ENCODE measurements at places on chromosomes 7 and 10.

GRCh38 chr10:121570315-121570714 is 27.9 kb downstream of the FGFR2 start:
- no peak for DNase-seq

- no peak for DNase-seq
Observed at GRCh38 chr10:93821051-93821772, 63.5 kb downstream of the LGI1 start.

DNA sequence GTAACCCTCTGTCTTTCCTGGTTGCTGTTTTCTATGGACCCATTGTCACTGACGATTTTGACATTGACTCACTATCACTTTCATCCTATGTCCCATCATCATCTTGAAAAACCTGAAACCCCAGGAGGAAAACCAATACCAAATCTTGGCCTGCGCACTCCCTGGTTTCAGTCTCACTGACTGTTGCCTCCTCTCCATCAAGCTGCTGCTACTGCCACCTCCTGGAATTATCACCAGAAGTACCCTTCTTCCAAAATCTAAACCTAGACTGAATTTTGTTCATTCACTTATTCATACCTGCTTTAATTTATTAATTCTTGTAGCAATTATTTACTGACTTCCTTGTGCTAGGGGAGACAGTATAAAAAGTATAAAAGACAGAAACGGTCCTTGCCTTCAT is 44.5 kb upstream of the ACBD5 start:
- DNase-seq = no peak

DNA sequence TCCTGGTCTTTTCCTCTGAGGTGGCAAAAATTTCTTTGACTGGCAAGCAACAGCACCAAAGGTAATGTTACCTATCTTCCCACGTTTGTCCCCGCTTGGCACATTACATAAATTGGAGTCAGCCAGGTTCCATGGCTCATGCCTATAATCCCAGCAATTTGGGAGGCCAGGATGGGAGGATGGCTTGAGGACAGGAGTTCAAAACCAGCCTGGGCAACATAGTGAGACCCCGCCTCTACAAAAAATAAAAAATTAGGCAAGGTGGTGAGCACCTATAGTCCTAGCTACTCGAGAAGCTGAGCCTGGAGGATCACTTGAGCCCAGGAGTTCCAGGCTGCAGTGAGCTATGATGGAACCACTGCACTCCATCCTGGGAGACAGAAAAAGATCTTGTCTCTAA is 139.5 kb downstream of the IDE start:
- no peak for DNase-seq

GRCh38 chr7:2512179-2512661 is 7.4 kb upstream of the LFNG start:
- no peak for DNase-seq

All from mesothelial cell of epicardium (in vitro differentiated cells).